ENCODE measurements at places on chromosomes 6 and 20. TPM values are rescaled to one million over a fixed set of nuclear protein-coding genes. Genes with fewer than 3 reads are reported as not detected.

DNA sequence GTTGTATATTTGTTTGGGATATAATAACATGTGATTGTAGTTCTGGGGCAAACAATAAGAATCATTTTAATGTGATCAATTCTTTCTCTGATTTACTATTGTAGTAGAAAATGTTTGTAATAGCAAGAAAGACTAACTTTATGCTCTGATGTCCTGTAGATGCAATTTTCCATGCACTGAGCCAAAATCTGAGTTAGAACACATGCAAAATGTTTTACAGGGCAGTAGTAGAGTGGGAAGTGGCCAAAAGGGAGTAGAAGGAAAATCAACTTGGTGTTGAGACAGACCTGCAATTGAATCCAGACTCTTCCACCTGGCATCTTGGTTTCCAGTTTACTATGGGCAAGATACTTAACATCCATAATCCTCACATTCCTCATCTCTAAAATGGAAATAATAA lies 93.5 kb upstream of the BMP5 start:
- DNase-seq: no peak

- no peak for DNase-seq
Observed at GRCh38 chr6:9503111-9503761, 911.6 kb downstream of the TFAP2A start.

SLC16A10 gene
- total RNA-seq: 5.0 TPM

DNA sequence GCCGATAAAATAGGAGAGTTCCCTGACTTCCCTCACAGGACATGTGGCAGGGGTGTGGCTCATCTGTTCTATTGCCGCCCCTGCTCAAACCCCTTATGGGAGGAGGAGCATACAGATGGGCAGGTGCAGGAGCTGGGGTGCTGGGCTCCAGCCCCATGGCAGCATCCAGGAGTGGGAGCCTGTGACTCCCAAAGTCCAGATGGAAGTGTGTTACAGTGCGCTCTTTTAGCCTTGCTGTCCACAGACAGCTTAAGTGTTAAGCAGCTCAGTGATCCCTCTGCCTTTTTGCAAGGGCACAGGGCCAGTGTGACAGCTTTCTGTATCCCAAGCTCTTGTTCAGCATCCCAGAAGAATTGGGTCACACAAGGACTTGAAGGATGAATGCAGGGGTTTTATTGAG lies 212.3 kb upstream of the MYLIP start:
- no peak for DNase-seq

DNA sequence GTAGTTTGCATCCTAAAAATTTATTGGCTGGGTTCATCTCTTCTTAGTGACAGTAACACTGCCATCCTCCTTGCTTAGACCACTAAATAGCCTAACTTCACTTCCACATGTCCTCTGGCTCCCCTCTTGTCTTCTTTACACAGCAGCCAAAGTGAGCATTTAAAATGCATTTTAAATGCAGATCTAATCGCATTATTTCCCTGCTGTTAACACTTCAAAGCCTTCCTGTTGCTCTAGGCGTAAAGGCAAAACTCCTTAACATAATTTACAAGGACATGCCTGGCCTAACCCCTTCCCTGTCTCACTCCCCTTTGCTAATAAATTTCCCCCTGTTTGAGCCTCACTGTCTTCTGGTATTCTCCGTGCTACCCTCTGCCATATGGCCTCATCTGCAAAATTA lies 26.5 kb downstream of the NKAIN2 start:
- no peak for DNase-seq

HLA-DRB5 gene
- total RNA-seq: 14.0 TPM

GRCh38 chr20:33318096-33318429 lies 35.0 kb downstream of the BPIFB1 start:
- no peak for DNase-seq

- DNase-seq: no peak
Observed at GRCh38 chr20:8242827-8243724, 111.0 kb downstream of the PLCB1 start.

METTL24 gene
- 2.0 TPM for total RNA-seq

SIM1 gene
- 0.16 TPM for total RNA-seq

BPIFB4 gene
- not detected for total RNA-seq

- DNase-seq: no peak
Observed at GRCh38 chr20:48002517-48002970, 217.3 kb upstream of the SULF2 start.

- DNase-seq: no peak
Observed at GRCh38 chr6:162267641-162268040, 459.9 kb downstream of the PRKN start.

GRCh38 chr20:15564981-15565380 lies 1008.3 kb downstream of the KIF16B start:
- no peak for DNase-seq

ERVFRD-1 gene
- total RNA-seq: not detected

DNA sequence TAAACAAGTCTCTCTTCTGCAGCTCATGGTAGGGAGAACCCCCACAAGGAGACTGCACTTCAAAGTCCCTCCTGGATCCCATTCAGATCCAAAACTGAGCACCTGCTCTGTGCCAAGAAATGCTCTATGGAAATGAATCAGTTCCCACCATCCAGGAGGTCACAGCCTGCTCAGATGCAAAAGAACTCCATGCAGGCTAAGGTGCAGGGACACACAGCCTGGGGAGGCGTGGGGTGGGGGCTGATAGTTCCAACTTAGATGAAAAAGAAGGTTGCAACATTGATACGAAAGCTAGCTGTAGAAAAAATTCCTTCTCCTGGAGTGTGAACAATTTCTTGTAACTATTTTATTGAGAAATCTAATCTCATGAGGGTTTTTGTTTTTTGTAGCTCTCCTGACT lies 111.0 kb upstream of the TMEM170B start:
- DNase-seq: no peak

DNA sequence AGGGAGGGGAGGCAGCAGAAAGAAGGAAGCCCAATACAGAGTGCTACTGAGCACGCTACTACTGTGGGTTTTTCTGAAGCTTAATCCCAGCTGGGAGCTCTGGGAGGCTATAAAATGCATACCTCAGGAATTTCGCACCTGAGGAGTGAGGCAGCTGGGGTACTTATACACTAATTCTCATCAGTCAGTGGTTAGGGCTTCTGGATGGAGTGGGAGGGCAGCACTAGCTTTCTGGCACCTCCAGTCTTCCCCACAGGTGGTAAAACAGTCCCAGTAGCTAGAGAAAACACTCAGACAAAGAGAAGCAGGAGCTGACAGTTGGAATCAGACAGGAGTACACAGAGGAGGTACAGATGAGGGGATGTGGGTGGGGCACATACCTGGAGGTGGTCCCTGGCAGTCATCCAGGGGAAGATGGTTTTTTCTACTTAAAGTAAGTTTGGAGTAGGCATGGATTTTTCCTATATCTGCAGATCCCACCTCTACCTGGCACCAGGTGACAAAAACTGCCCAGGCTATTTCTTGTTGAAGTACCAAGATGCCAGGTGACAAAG lies 37.8 kb downstream of the CPXM1 start:
- DNase-seq: no peak

GRCh38 chr6:39527792-39528564 lies 197.2 kb downstream of the KIF6 start:
- DNase-seq: no peak

NNAT gene
- total RNA-seq: not detected

CDC5L gene
- 20.7 TPM for total RNA-seq

GRCh38 chr6:20279051-20279450 lies 66.8 kb upstream of the MBOAT1 start:
- no peak for DNase-seq

PPP1R14C gene
- total RNA-seq: 91.5 TPM

- no peak for DNase-seq
Observed at GRCh38 chr6:124368131-124368530, 564.5 kb downstream of the NKAIN2 start.

GRCh38 chr20:61049684-61050083 lies 202.4 kb upstream of the CDH4 start:
- no peak for DNase-seq

DNA sequence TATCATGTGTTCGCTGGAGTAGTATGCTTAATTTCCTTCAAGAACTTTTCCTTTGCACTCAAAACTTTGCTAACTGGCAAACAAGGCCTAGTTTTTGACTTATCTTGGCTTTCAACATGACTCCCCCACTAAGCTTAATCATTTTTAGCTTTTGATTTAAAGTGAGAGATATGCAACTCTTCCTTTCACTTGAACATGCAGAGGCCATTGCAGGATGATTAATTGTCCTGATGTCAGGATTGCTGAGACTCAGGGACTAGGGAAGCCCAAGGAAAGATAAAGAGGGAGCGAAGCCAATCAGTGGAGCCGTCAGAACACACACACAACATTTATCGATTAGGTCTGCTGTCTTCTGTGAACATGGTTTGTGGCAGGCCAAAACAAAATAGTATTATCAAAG lies 491.4 kb downstream of the CBLN4 start:
- DNase-seq: no peak

DNA sequence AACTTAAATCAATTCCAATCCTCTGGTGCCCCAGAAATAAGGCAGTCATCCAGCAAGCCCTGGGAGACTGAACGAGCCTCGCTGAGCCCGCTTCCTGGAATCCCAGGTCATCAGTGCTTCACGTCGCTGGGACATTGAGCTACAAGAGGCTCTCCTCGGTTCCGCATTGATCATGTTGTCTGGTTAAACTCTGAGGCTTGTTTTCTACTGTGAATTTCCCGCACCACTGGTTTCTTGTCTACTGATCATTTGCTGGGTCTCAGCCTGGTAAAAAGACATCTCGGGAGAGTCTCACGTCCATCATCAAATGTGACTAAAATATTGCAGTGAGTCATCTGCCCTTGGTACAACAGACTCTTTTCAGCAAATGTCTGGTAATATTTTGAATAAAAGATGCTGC lies 569.2 kb downstream of the QKI start:
- DNase-seq: no peak

SYCP2 gene
- 0.94 TPM for total RNA-seq

FBXO5 gene
- 2.1 TPM for total RNA-seq

CD24 gene
- 0.78 TPM for total RNA-seq

DNA sequence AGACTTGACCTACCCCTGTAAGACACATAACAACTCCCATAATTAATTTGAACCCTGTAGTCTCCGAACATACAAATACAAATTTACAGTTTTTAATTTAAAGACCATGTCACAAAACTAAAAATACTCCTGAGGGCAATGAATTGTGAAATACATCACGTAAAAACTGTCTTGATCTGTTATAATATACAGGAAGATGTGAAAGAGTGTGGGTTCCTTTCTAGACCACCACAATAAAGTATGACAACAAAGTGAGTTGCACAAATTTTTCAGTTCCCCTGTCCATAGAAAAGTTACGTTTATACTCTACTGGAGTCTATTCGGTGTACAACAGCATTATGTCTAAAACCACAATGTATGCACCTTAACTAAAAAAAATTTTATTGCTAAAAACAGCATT lies 11.0 kb upstream of the BLOC1S5 start:
- no peak for DNase-seq

DNA sequence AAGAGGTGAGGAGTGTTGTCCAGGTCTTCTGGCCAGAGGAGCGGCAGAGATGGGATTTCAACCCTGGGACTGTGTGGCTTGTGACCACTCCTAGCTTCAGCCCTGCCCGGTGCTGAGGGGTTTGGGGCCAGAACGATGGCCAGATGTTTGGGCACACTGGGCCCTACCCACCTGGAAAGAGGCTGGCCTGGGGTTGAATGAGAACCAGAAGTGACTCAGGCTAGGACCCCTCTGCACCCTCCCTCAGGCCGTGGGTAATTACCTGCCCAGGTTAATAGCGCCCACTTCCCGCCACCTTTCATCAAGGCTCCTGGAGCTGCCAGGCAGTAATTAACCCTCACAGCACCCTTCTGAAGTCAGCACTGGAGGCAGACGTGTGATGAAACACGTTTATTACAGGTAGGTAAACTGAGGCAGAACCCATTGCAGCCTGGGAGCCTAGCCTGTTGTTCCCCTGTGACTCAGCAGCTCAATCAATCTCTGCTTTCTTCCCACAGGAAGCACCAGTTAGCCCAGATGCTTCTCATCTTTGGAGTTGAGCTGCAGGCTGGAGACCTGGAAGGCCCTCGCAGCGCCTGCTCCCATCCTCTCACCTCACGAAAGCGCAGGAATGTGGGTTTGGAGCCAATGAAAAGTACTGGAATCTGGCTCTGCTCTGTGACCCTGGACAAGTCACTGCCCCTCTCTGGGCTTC lies 120.8 kb downstream of the CEBPB start:
- DNase-seq: no peak

GRCh38 chr20:8145246-8146168 lies 13.4 kb downstream of the PLCB1 start:
- DNase-seq: no peak

GRCh38 chr6:45586216-45587171 lies 208.8 kb upstream of the SUPT3H start:
- DNase-seq: no peak

DNA sequence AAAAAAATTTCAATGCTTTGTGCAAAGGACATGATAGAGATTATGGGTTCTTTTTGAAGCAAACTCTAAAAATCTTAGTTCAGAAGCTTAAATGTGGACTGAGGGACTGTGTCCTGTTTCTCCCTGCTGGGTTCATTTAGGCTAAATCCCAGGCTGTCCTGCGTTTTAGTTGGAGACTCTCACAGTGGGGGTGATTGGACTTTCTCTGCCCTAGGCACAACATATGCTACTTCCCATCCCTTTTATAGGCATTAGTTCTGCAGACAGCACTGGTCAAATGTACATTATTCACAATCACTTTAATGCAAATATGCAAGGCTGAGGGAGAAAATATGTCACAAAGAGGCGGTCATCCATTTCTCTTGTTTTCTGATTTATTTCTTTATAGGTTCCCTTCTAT lies 71.3 kb downstream of the TFAP2B start:
- DNase-seq: no peak

- no peak for DNase-seq
Observed at GRCh38 chr6:144744720-144745119, 459.6 kb downstream of the UTRN start.

DNA sequence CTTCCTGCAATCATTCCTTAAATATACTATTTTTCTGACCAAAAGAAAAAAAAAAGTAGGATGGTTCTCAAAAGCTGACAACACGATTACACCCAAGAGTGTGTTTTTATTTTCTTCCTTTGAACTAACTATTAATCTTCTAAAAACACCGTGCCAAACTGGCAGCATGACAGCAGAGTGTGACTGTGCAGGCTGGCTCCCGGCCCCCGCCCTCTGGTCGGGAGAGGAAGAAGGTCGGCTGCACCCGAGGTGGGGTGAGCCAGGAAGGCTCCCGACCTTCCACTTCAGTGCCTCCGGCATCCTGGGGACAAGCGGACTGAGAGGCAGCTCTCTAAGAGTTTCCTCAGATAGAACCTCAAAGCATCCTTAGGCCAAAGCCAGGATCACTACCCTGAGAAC lies 29.2 kb downstream of the SLC22A23 start:
- DNase-seq: no peak

DNA sequence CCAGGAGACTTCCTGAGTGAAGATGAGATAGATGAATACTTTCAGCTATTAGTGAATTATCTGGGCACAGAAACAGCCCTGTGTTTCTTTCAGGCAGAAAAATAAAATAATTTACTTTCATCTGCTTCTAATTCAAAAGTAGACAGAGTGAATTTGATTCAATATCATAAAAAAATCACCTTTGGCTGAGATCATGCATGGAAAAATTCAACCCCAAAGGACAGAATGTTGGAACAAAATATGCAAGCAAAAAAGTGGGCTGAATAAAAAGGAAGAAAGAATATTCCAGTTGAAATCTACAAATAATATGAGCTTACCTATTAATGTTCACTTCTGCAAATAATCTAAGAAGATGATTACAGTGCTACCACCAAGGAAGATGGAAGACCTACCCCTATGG lies 546.9 kb downstream of the TFAP2B start:
- no peak for DNase-seq

Data from cardiac septum (tissue), 1 donor.